ENCODE measurements at places on chromosomes 6 and 20. TPM values are rescaled to one million over a fixed set of nuclear protein-coding genes. Genes with fewer than 3 reads are reported as not detected.

Gene LAMA2
- total RNA-seq = 0.30 TPM

Gene ZNF334
- not detected for total RNA-seq

Gene RIPOR3
- total RNA-seq = not detected

Gene IPCEF1
- 0.02 TPM for total RNA-seq

Gene SLPI
- 15.2 TPM for total RNA-seq

Gene DLL1
- total RNA-seq = 0.15 TPM

Gene HSPA1L
- total RNA-seq = 1.3 TPM

Gene NKX2-4
- not detected for total RNA-seq

Gene MUCL3
- total RNA-seq = 0.20 TPM

Gene PGC
- not detected for total RNA-seq

Gene CCN6
- not detected for total RNA-seq

Gene ERVFRD-1
- not detected for total RNA-seq

Gene PDYN
- not detected for total RNA-seq

Gene NKAPL
- not detected for total RNA-seq

Gene DDX39B
- 336 TPM for total RNA-seq

Gene CD93
- not detected for total RNA-seq

Gene ARMH2
- not detected for total RNA-seq

All from A549 treated with Mapracorat at 1 μM for 4 hours (cell line).